Endothelial cell of umbilical vein (primary cell): ENCODE measurements at places on chromosomes 7 and 10. TPM values are rescaled to one million over a fixed set of nuclear protein-coding genes. Genes with fewer than 3 reads are reported as not detected.

GRCh38 chr10:101649525-101650085 lies 45.4 kb downstream of the FBXW4 start:
- no peak for DNase-seq

- DNase-seq, result peak; percentile 84
Observed at GRCh38 chr7:155166673-155167370, 96.7 kb downstream of the HTR5A start.

Gene PRPS1L1
- not detected in 2 replicates for polyA plus RNA-seq

Gene SPDYE16
- 0.03 and 0.24 TPM in 2 replicates for polyA plus RNA-seq

Gene ETV1
- polyA plus RNA-seq, result 5.8 and 8.4 TPM in 2 replicates

- DNase-seq, result no peak
Observed at GRCh38 chr10:7329219-7329618, 81.6 kb downstream of the SFMBT2 start.

DNA sequence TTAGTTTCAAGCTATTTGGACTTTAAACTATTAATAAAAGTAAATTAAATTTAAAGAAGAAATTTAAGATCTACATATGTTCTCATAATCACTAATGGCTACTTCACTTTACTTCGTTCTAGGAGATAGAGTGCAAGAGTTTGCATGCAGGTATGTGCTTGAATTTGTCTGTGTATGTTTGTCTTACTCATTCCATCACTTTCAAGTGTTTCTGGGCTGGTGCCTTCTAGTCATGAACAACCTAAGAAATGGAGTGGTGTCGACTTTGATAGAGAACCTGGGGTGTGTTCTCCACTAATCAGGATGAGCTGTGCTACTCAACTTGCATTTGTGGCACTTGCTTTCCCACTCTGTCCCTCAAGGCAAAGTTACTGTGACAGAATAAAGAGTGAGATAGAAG lies 169.9 kb downstream of the KCND2 start:
- DNase-seq, result no peak

Gene DLD
- 72.0 and 95.0 TPM in 2 replicates for polyA plus RNA-seq

DNA sequence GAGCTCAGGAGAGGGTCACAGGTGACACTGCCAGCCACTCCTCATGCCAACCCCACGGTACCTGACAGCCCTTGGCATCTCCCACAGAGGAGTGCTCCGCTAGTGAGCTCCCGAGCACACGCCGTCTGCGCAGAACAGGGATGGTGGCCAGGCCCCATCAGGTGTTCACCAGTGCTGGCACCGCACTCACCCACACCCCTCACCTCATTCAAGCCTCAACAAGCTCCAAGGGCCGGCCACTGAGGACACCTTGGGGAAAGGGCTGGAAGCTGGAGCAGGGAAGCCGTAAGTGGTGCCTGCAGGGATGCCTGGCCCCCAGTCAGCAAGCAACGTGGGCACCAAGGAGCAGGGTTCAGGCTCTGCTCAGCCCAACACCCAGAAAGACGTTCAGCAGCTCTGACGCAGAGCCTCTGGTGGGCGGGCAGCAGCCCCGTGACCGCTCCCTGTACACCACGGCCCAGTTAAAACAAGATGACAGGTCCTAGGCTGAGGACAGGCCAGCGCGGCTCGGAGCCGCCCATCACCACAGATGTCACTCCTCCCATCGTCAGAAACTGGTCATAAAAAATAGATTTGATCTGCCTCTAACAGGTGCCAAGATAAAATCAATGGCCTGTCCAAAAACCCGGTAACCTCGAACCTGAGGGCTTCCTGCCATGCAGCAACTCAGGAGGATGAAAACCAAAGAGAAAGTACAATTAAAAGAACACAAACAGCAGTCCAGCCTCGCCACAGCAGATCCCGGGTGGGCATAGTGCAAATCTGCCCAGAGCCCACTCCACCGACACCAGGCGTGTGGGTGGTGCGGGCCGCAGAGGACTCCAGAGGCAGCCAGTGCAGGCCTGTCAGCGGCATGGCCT lies 275.9 kb downstream of the MAD1L1 start:
- no peak for DNase-seq

Gene AEBP1
- polyA plus RNA-seq, result 20.6 and 23.2 TPM in 2 replicates

GRCh38 chr7:18580950-18581349 lies 85.4 kb downstream of the HDAC9 start:
- DNase-seq, result no peak

DNA sequence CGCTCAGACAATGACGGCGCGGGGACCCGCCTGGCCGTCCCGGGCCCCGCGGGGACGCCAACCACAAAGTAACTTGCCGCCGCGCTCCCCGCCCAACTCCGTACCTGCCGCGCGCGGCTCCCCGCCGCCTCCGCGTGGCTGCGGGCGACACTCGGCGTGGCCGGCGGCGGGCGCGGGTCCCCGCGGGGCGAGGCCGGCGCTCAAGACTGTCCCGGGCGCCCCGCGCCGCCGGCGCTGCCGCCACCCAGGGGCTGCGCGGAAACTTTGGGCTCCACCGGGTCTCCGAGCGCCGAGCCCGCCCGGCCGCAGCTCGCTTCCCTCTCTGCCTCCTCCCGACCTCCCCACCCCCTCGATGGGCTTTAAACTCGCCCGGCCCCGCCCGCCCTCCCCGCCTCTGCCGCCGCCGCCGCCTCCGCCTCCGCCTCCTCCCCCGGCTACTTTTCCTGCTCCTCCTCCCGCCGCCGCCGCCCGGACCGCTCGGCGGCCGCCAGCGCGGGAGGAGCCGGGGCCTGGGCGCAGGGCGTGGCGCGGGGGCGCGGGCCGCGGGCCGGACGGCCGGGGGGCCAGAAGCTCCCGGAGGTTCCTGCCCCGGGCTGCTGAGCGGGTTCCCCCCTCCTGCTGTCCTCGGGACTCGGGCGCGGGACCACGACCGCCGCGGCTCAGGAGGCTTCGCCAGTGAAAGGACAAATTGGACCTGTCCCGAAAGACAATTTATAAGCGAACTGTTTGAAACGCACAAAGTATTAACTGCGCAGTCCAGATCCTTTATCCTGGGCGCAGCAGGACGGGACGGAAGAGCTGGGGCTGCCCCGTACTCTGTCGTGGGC lies 10.6 kb upstream of the GRB10 start:
- DNase-seq, result peak; percentile 50

DNA sequence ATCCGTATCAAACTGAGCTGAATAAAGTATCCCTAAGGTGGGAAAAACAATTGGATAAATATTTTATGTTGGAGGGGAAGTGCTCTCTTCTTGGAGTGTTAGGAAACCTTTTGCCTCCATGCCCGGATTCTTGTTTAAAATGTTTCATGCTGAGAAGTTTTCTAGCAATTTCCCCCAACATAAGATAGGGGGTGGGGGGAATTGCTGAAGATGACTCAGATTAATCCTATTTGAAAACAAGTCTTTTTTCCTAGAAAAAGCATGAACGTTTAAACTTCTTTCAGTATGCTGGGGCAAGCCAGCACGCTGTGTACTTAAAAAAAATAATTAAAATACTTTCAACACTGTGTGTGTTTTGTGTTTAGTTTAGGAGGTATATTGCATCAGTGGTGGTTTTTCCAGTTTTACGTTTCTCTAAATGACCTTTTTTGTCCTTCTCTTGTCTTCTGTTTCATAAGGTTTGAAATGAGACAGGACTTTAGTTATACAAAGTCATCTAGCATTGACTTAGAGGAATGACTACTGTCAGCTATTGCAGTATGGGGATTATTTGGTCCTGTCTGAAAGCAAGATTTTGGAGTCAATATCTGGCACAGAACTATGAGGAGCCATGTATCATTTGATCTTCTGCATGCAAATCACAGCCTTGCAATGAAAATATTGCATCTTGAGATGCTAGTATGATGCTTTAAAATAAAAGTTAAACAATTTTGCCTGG lies 295.9 kb downstream of the GATA3 start:
- DNase-seq, result no peak

- DNase-seq, result no peak
Observed at GRCh38 chr7:81462672-81463071, 307.2 kb downstream of the HGF start.

DNA sequence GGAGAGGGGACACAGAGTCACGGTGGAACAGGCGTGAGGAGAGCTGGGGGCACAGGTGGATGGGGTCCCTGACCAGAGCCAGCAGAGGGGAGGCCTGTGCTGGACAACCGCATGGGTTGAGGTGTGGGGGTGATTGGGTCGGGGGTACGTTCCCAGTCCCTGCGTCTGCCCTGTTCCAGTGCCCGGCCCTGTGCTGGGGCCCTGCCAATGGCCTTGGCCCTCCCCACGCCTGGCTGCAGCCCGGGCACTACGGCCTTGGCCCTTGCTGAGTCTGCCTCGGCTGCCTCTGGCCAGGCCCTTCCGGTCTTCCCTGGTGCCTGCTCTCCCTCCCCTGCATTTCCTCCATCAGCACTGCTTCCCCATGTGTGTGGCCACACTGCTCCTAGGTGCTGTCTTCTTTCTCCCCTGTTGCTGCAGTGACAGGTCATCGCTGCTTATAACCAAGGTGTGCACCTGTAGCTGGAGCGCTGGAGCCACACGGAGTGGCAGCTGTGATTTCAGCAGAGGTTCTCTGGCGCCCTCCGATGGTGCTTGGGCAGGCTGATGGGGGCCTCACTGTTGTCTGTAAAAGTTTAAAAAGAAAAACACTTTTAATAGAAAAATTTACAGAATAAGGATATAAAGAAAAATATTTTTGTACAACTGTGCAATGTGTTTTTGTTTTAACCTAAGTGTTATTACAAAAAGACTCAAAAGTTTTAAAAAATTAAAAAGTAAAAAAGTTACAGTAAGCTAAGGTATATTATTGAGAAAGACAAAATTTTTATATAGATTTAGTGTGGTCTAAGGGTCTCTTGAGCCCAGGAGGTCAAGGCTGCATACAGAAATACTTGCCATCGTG lies 45.2 kb upstream of the BHLHA15 start:
- DNase-seq, result peak; percentile 30

- DNase-seq, result no peak
Observed at GRCh38 chr7:36272567-36273269, 116.9 kb upstream of the ANLN start.

DNA sequence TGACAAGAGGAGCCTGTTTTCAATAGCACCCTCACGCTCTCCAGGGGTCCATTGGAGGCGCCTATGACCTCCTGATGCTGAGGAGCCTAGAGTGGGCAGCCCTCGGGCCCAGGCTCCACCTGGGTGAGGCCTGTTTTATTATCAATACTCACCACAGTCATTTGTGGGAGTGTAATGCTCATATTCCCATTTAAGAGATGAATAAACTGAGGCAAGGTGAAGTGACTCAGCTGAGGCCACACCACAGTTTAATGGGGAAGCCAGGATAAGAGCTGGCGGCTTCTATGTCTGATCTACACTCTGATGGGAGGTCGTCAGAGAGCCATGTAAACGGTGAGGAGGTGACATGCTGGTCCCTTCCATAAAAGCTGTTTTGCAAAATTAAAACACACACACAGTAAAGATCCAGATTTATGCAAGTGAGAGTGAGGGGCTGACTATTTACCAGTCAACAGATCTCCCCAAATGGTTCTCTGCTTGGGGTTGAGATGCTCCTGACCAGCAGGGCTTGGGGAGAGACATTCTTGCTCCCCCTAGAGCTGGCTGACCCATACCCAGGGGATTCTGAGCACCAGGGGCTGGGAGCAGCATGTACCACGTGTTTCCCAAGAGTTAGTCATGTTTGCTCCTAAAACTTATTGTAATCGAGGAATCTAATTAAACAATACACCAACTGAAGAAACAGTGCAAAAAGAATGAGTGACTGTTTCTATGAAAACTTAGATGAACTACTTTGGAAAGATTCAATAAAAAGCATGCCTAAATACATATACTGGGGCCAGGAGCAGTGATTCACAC lies 81.0 kb upstream of the INSIG1 start:
- peak; percentile 51 for DNase-seq

DNA sequence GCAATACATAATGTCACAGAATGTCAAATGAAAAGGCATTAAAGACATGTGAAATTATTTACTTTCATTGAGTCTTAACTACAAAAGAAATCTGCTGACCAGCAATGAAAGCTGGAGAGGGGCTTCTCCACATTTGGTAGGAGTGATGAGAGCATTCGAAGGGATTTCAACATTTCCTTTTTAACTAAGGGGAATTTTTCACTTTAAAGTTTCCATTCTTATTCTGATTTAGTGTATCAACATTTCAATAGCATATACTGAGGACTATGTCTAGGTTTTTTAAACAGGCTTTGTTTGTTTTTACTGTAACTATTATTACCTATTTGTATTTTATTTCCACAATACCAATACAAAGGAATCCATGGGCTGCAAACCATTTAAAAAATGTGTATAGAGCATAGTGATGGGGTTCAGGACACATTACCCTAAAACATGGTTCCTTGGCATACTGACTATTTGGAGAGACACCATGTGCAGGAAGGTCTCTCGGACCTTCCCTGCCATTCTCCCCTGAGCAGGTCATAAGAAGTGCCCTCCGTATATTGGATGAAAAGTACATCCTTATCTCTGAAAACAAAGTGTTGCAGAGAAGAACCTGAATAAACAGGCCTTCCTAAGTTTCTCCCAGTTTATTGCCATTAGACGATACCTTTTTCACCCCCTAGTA lies 278.7 kb downstream of the DOCK4 start:
- DNase-seq, result no peak
